ENCODE measurements at places on chromosomes 11 and 22.

DNA sequence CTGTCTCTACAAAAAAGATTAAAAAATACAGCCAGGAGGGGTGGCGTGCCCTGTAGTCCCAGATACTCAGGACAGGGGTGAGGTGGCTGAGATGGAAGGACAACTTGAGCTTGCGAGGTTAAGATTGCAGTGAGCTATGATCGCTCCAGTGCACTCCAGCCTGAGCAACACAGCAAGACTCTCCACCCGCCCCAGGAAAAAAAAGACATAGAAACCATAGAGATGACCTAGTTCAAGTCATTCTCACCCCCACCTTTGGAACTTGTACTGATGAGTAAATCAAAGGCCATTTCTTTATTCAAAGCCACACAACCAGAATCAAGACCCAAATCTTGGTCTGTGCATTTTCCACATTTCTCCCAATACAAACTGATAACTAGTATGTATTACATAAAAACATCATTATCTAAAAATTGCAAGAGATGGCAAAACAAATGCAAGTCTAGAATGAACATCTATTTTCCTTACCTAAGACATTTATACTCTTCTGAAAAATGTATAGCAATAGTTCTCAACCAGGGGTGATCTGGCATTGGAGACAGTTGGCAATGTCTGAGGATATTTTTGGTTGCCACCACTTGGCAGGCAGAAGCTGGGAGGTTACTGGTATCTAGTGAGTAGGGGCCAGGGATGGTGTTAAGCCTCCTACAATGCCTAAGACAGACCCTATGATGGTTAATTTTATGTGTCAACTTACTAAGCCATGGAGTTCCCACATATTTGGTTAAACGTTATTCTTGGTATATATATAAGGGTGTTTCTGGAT is 34.6 kb downstream of the LGR4 start:
- DNase-seq: no peak

DNA sequence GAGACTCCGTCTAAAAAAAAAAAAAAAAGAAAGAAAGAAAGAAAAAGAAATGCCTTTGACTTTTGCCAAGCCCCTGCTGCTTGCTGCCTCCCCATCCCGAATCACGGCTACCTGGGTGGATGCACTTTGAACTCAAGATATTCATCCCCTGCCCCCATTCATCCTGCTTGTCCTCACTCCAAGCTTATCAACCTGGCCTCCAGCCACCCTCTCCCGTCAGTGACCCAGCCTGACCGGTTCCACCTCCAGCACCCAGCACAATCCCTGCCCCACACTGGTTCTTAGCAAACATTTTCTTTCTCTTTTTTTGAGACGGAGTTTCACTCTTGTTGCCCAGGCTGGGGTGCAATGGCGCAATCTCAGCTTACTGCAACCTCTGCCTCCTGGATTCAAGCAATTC is 44.4 kb downstream of the CYTH4 start:
- no peak for DNase-seq

- DNase-seq: no peak
Measured at GRCh38 chr11:5547982-5548381, 358 bp downstream of the OR52H1 start.

- DNase-seq: peak; percentile 89
Measured at GRCh38 chr22:24873226-24873625, 67.2 kb downstream of the SGSM1 start.

GRCh38 chr11:1568441-1568911 is 3.6 kb downstream of the DUSP8 start:
- peak; percentile 59 for DNase-seq

DNA sequence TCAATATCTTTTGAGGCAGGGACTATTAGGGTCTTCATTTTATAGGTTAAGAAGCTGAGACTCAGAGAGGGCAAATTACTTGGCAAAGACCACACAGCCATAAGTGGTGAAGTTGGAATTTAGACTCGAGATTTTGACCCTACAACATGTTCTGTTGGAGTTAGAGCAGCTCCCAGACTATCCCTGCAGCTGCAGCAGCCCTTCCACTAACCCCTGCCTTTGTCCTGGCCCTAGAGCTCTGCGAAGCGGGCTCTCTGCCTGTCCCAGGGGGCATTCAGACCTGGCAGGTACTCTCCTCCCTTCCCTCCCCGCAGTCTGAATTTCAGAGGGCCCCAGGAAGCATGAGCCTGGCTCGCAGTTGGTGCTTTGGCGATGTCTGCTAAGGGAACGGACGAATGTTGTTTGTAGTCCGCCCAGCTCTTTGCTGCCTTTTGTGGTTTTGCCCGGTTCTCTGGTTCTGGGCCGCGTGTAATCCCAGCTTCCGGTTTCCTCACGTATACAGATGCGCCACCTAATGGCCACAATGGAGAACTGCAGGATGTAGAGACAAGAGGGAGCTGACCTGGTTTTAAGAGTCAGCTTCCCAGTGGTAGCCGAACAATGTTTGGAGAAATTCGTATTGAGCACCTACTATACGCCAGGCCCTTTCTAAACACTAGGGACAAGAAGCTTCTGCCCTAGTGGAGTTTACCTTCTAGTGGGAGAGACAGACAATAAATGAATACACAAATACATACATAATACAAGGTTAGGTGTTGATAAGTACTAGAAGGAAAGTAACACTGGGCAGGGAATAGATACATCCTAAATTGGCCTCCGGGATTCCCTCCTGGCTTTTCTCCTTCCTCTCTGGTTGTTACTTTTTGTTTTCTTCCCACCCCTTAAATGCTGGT is 125.2 kb downstream of the ST3GAL4 start:
- DNase-seq: peak; percentile 80

DNA sequence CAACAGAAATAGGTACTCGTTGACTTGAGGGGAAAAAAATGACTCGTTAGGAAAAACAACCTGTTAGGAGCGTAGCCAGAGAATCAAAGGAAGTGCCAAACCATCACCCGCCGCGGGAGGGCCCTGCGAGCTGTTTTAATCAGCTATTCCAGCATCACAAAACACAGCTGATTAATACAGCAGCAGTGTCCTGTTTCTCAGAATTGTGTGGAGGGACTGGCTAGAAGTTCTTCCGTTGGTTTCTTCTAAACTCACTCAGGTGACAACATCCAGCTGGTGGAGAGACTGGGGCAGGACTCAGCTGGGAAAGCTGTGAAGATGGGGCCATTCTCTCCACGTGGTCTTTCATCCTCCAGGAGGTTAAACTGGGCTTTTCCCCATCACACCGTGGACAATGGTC is 28.0 kb downstream of the HSPA8 start:
- no peak for DNase-seq

DNA sequence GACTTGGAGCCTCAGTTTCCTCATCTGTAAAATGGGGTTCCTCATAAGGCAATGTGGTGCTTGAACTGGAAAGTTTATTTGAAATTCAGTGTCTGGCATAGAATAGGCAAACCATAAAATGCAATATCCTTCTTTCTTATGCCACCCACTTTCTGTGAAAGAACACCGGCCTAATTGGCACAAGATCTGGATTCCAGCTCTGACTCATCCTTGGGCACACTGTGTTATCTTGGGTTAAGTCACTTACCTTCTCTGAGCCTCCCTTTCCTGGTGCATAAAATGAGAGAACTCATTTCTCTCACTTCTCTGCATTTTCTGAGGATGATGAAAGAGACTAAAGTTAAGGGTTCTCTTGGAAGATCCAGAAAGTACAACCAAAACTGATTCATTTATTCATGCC is 5.1 kb downstream of the INSC start:
- no peak for DNase-seq

Data from NCI-H524 (cell line).